ENCODE measurements at places on chromosomes 6 and 20.

DNA sequence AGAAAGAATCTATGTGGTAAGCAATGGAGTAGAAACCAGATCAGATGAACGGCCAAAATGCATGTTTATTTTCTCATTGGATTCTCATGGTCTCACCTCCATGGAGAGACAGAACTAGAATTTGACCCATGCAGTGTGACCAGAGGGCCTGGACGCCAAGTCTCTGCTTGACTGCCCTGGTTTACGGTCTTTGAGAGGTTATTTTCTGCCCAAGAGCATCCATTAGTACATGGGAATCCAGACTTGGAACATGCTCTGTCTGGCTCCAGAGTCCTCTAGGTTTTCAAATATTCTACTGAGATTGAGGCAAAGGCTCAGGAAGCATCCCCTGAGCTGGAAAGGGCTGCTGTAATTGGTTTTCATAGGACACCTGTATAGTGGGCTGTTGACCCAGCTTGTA lies 45.5 kb upstream of the UST start:
- no peak for DNase-seq

DNA sequence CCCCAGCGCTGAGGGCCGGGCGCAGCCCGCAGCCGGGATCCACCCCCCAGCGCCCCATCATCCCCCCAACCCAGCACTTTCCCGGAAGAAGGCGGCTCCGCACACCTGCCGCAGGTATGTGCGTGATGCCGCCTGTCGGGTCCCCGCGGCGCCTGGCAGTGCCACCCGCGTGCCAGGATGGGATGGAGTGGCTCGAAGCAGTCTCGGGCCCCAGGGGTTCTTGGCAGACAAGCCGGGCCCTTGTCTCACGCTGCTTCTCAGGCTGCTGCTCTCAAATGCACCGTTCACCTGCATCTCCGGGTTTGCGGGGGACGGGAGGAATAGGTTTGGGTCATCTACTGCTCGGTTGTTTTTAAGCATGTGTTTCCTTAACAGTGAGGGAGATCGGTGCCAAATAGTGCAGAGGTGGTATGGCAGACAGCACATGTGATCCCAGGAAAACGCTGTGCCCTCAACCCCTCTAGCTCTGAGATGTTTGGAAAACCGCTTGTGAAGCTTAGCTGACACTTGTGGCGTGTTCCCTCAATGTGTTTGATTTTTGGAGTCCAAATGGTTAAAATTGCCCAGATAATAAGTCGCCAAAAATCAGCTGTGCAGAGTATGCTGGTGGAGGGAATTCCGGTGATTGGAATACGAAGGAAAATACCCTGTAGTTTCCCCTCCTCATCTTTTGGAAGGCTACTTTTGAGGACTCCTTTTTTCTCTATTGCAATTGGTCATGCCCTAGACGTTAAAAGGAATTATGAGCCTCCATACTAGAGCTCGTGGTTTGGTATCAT lies 926 bp downstream of the MYLIP start:
- peak; percentile 53 for DNase-seq

DNA sequence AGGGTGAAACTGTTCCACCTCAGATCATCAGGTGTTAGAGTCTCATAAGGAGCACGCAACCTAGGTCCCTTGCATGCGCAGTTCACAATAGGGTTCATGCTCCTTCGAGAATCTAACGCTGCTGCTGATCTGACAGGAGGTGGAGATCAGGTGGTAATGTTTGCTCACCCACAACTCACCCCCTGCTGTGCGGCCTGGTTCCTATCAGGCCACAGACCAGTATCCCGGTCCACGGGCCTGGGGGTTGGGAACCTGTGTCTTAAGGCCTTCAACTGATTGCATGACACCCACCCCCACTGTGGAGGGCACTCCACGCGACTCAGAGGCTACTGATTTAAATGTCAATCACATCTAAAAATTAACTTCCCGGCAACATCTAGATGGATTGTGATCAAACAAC lies 411.2 kb upstream of the SULF2 start:
- DNase-seq: no peak

- no peak for DNase-seq
These were observed 300.0 kb downstream of the ZFAND3 start for GRCh38 chr6:38119516-38119915.

DNA sequence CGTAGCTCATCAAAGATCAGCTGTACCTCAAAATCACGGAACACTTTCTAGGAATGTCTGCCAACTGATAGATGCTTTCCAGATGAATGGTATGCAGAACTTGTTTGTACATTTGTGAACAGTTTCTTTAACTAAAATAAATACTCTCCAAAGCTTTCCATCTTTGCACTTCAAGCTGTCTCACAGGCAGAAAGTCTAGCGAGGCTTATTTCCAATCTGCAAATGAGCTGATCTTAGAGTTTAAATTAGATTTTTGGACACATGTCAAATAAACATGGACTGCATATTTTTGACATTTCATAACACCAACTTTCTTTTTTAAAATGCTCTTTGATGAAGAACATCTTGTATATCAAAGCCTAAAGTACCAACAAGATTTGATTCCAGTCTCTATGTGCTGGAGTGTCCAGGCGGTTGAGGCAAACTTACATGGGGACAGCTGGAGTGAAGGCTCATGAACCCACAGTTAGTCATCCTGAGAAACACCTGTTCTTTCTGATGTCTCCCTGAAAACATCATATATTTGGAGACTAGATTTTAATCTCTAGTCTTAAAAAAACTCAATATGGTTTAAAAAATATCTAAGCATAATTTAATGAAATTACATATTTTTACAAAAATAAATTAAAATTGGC lies 268.6 kb upstream of the AGPAT4 start:
- DNase-seq: no peak

DNA sequence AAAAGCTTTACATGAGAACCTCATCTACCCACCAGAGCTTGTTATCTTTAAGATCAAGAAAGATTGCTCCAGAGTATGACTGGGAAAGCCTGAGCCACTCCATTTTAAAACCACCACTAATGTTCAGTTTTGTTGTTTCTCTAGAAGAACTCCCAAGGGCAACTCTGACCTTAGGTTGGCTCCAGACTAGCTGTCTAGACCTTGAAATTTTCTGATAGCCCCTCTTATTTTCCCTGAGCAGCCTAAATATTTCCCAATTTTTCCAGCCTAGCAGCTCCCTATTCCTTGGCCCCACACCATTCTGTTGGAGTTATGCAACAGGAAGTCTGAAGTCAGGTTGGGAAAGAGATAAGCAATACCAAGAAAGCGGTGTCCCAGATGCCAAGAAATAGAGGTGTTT lies 84.6 kb upstream of the TCF21 start:
- no peak for DNase-seq

DNA sequence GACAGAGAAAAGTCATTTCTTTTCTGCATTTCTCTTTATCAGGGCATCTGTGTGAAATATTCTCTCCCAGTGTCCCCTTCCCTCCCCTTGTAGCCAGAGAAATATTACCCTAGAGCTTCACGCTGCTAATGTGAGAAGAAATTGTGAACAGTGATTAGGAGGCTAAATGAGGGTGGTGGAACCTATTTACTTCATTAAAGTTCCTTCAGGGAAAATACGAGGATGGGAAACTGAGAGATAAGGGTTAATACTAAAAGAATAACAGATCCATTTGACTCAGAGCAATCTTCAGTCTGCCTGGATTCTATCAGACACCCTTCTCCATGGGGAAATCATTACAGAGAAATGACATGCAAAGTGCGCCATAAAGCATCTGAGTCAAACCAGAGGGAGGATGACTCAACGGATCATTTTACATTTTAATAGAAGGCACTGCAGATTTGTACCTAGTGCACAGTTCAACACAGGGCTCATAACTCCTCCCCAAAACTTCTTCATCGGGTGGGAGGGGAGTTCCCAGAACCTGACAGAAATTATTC lies 131.3 kb downstream of the GJA10 start:
- DNase-seq: no peak

- DNase-seq: peak; percentile 7
These were observed 229.8 kb downstream of the SOD2 start for GRCh38 chr6:159463119-159463829.

- no peak for DNase-seq
These were observed 114.5 kb downstream of the TOX2 start for GRCh38 chr20:44028868-44029847.

- no peak for DNase-seq
These were observed 20.7 kb upstream of the ENPP1 start for GRCh38 chr6:131787079-131787478.

DNA sequence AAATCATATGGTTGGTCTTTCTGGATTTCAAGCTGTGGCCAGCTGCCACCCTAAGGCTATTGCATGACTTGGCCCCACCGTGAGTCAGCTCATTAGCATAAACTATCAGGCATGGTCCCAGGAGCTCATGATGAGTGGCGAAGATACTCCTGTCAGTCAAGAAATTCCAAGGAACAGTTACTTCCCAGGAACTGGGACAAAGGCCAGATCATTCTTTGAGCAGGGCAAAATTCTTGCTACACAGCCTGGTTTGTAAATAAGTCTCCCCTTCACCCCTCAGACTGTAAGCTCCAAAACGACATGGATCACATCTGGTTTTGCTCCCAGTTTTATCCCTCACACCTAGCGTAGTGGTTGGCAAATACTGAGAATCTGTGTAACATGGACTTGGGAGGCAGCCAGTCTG lies 33.0 kb upstream of the KIAA1586 start:
- DNase-seq: no peak

GRCh38 chr20:48326434-48326691 lies 501.4 kb downstream of the PREX1 start:
- DNase-seq: no peak

DNA sequence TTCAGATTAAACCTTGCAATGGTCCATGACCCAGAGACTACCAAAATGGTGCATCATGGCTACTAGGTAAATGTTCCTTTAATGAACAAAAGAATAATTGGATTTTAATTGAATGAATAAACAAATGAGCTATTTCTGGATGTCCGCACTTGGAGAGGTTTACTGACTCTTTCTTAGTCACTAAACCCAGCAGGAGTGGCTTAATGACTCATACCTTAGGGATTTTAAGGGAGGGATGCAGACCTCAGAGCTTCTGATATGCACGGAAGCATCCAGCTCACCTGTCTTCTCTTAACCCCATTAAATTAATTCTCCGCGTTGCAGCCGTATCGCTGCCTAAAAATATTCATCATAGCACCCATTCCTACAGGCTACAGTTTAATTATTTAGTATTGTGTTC lies 970.0 kb upstream of the SLC35B3 start:
- DNase-seq: no peak

Measured in midbrain (tissue), 1 donor.